ENCODE measurements at places on chromosomes 2 and 18.

GRCh38 chr2:202790676-202791075 is 80.9 kb downstream of the ICA1L start:
- DNase-seq = no peak

- DNase-seq = no peak
Observed at GRCh38 chr2:69190743-69191404, 177.9 kb downstream of the ANTXR1 start.

GRCh38 chr2:8935982-8936381 is 67.5 kb downstream of the MBOAT2 start:
- DNase-seq = no peak

GRCh38 chr18:9516437-9517064 is 41.2 kb downstream of the RALBP1 start:
- DNase-seq = no peak

GRCh38 chr2:8877894-8878293 is 40.5 kb upstream of the KIDINS220 start:
- DNase-seq = no peak

DNA sequence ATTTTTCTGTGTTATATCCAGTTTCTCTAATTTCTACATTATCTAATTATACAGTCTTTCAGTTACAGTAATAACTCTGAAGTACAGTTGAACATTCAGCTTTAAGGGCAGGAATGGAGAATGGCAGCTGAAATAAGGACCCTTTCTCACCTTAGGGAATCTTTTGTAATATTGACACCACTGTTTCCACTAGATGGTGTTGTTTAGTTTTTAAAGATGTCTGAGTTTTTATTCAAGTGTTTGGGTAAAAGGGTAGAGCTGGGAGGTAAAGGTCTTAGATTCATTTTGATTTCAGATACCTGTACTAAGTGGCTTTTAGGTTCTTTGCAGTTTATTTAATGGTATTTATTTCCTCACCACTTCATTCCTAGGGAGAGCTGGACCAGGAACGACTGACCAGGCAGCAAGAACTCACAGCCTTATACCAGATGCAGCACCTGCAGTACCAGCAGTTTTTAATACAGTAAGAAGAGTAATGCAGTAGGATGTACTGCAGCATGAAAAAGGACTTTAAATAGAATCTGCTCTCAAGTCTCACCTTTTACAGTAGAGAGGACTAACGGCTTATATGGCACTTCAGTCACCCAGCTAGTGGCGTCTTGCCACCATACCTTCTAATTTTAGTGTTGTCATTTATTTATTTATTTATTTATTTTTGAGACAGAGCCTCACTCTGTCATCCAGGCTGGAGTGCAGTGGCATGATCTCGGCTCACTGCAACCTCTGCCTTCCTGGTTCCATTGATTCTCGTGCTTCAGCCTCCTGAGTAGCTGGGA is 33.2 kb upstream of the KCNJ13 start:
- no peak for DNase-seq

- no peak for DNase-seq
Observed at GRCh38 chr18:21406116-21406515, 164.1 kb downstream of the GREB1L start.

DNA sequence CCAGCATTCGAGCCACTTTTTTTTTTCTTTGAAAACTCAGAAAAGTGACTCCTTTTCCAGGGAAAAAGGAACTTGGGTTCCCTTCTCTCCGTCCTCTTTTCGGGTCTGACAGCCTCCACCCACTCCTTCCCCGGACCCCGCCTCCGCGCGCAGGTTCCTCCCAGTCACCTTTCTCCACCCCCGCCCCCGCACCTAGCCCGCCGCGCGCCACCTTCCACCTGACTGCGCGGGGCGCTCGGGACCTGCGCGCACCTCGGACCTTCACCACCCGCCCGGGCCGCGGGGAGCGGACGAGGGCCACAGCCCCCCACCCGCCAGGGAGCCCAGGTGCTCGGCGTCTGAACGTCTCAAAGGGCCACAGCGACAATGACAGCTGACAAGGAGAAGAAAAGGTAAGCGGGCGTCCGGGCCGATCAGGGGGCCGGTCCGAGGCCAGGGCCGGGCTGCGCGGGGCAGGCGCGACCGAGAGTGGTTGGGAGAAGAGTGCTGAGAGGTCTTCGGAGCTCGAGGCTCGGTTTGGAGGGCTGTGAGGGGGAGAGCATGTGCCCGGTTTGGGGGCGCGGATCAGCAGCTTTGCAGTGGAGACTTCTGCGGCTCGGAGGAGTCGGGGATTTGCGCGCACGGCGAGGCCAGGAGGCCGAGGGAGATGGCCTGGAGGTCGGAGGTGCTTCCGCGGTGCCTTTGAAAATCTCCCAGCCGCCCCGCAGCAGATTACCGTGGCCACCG is 502 bp downstream of the EPAS1 start:
- DNase-seq = no peak

- no peak for DNase-seq
Observed at GRCh38 chr2:130728007-130728454, 839 bp upstream of the GPR148 start.

GRCh38 chr18:68172842-68173549 is 541.9 kb downstream of the TMX3 start:
- DNase-seq = no peak

- DNase-seq = no peak
Observed at GRCh38 chr2:68303033-68303901, 16.5 kb downstream of the CNRIP1 start.

- no peak for DNase-seq
Observed at GRCh38 chr2:6692819-6693218, 172.9 kb downstream of the CMPK2 start.

DNA sequence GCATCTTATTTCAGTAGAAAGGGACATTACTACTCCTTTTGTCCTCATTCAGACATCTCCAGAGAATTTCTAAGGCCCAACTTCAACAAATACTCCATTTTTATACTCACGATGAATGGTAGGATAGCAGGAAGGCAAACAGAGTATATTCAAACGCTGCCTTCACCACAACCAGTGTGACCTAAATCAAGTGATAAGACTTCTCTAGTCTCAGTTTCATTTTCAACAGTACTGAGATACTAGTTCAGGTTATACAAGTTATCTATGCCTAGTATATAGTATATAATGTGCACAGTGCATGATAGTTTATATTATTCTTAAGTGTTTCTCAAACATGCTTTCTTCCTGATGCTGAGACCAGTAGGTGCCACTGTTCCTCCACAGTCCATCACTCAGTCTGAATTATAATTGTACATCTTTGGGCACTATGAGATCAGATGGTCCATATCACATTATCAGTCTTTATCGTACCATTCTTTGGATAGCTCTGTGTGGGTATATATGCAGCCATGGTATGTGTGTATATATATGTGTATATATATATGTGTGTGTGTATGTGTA is 66.3 kb upstream of the RPE start:
- DNase-seq = no peak

- no peak for DNase-seq
Observed at GRCh38 chr2:225636558-225636957, 237.0 kb downstream of the NYAP2 start.

DNA sequence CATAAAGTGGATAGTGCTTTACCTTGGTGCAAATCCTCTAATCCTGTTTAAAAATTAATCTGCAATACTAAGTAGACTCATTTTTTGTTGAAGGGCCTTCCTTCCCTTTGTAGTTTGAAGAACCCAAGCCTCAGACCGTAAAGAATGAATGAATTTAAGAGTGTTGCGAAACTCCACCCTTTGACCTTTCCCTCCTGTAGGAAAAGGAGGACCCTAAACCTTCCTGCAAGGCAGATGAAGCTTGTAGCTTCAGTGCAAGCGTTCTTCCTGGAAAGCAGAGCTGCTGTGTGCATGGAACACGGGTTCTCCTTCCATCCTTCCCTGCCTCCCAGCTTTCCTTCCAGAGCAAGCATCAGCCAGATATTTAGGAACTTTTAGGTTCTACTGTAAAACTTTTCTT is 1.7 kb downstream of the IMPA2 start:
- no peak for DNase-seq

DNA sequence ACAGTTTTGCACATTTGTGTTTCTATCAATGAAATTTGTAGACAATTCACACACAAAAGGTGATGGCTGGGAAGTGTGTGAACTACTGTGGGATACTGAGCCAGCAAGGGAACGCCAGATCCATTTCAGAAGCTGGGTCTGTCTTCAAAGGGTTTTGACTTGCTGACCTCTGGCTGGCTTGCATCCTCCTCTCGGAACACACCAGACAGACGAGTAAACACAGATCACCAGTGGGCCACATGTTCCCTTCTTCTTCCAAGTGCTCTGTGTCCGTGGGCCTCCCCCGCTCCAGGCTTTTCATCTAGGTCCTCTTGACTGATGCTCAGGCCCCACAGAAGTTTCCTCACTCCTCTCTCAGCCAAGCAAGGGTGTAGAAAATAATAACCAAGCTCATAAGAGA is 122.2 kb upstream of the OSR1 start:
- DNase-seq = no peak

GRCh38 chr2:96903815-96904214 is 33.9 kb upstream of the SEMA4C start:
- no peak for DNase-seq

DNA sequence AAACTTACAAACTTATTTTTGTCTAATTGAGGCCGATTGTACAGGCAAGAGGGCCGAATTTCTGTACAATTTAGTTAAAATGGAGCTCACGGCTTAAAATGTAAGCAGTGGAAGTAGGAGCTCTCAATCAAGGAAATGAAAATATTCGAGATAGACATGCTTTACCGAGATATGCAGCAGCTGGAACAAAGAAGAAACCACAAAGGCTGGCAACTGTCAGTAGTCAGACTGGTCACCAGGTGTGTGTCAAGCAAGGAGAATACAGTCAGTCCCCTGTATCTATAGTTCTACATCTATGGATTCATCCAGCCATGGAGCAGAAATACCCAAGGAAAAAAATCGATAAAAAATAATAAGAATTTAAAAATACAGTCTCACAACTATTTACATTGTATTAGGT is 122.6 kb downstream of the WDSUB1 start:
- no peak for DNase-seq

Measured in right atrium auricular region (tissue), 2 donors.